Cardiac muscle cell (in vitro differentiated cells and primary cell): ENCODE measurements at places on chromosomes 7 and 10.

GRCh38 chr7:89908736-89909135, 245.5 kb upstream of the STEAP1 start:
- DNase-seq = no peak

GRCh38 chr10:11755512-11756263, 13.5 kb downstream of the ECHDC3 start:
- DNase-seq = no peak

- no peak for DNase-seq
Observed at GRCh38 chr10:60894786-60895185, 49.2 kb downstream of the RHOBTB1 start.

- DNase-seq = no peak
Observed at GRCh38 chr7:99293167-99293566, 20.5 kb downstream of the MYH16 start.

DNA sequence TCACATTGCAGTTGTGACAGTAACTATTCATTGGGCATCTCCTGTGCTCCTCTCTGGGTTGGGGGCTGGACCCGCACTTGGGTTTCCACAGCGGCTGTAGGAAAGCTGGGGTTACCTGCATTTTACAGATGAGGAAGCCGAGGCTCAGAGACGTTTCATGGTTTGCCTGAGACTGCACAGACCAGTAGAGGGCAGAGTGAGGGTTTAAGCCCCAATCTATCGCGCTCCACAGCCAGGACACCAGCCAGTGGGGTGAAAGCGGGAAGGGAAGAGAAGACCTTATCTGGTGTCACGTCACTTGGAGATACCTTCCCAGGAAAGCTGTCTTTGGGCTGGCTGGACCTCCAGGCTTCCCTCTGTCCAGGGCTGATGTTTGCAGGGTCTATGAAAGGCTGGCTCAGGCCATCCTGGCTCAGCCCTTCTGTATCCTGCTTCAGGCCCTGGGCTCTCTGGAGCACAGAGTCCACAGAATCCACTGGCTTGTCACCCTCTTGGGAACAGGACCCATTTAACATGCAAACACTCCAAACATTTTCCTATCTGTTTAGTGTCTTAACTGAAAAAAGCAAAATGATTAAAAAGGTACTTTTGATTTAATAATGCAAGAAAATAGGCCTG, 167.7 kb downstream of the EMX2 start:
- no peak for DNase-seq

GRCh38 chr7:157437519-157438061, 100.8 kb downstream of the DNAJB6 start:
- DNase-seq = no peak

DNA sequence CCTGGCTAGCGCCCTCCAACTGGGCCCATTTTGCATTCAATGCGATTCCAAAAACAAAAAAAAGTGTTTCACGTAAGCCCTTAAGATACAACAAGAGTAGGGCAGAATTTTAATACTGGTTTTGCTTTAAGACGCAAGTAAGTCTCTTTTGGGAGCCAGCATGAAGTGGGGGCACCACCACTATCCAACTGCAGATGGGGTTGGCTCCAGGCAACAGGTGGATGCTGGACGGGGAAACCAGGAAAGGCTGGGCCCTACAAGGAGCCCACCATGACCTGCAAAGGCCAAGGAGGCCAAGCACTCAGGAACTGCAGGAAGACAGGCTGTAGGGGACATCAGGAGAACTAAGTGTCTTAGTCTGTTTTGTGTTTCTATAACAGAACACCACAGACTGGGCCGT, 86.5 kb upstream of the INSIG1 start:
- no peak for DNase-seq

GRCh38 chr7:85114342-85114741, 72.5 kb downstream of the SEMA3D start:
- no peak for DNase-seq
